Activated CD8-positive, alpha-beta memory T cell treated with anti-CD3 and anti-CD28 coated beads for 1 hour (primary cell): ENCODE measurements at places on chromosomes 4 and X.

DNA sequence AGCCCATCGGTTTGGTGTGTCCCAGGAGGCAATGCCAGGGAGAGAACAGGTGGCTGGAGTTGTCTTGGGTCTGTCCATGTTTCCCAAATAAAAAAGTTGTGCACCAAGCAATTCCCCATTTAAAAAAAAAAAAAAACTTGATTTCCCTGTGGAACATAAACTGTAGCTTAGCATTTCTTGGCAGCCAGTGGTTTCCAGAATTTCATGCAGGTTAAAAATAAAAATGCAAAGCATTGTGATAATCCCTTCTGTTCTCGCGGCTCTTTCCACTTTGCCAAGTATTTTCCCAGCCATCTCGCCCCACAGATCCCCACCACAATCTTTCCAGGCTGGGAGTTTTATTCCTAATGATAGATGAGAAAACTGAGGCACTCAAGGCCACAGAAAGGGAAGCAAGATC, 51.4 kb upstream of the MSX1 start:
- no peak for DNase-seq

DNA sequence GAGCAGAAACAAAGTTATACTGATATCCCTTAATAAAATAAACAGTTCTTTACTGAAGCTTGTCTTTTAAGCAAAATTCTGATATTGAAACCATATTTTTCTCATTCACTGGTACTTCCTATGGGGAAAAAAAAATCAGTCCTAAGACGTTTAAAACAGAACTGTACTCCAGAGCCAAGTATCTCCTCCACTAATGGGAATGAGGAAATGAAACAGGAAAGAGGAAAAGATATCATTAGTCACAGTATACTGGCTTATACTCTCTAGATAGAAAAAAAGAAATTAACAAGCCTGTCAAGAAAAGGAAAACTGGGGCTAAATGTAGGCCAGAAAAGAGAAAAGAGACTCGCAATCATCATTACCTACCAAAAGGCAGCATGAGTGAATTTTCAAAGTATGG, 252.7 kb downstream of the CENPC start:
- no peak for DNase-seq

GRCh38 chr4:6192245-6192644, 8.1 kb downstream of the JAKMIP1 start:
- DNase-seq = no peak

GRCh38 chrX:45768666-45769236, 568.1 kb upstream of the DIPK2B start:
- DNase-seq = no peak

- no peak for DNase-seq
Observed at GRCh38 chrX:96683997-96684338, 674 bp upstream of the DIAPH2 start.

DNA sequence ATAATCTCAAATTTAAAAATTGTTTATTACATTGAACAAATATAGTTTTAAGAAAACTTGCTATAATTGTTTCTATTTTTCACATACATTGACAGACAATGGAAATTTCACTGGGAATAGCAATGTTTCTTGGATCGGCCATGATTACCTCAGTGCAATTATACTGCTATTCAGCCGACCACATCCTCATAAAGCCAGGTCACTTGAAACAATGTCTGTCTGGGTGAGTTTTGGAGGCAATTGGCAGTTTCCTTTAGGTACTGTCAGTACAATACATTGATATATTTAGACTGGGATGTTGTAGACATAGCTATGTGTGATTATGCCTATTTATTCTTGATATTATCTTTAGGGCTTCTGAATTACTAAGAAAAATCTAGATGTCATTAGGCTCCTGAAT, 89.5 kb upstream of the VEGFC start:
- DNase-seq = no peak

DNA sequence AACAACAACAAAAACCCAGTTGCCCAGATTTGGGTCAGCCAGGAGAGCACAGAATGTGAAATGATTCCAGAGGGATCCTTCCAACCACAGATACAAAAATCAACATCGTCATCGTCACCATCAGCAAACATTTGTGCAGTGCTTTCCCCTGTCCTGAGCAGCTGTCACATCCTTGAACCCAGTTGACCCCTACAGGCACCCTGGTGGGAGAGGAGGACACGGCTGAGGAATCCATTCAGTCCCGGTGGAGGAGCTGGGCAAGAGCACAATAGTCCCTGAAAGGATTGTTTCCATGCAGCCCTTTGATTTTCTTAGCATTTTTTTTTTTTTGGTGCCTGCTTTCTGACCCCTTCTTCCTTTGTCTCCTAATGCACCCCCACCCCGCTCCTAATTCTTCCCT, 37.1 kb upstream of the STX18 start:
- DNase-seq = no peak

DNA sequence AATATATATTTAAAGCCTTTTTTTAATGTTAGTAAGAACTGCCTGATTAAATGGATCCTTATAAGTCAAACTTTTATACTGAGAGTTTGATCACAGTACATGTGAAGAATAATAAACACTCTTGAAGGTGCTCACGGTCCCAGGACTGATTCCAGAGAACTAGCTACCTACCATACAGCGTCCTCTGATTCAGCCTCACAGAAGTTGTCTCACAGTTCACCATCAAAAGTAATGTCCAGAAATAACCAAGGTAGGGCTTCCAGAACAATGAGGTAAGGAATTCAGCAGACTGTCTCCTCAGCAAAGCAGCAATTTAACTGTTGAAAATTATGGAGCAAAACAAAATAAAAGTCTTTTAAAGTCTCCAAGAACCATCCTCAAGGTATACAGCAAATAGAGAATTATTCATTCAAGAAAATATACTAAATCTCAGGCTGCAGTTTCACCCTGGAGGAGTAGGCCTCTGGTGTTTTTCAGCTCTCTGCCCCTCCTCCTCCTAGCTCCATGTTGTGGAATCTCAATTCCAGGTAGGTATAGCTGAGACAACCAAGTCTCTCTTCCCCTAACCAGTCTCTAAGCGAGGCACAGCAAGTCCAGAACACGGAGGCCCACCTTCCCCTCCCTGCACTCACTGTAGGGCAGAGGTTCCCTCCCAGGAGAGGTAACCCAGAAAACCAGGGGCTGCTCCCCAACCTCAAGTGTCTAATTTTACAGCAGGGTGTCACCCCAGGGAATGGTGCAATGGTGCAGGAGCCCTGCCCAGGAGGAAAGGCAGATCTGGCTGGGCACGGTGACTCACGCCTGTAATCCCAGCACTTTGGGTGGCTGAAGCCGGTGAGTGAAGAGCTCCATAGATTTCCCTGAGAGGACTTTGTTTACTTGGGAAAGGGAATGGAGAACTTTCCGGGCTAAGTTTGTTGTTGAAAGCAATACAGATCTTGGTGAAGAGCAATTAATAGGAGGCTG, 28.6 kb downstream of the FAM241A start:
- no peak for DNase-seq

DNA sequence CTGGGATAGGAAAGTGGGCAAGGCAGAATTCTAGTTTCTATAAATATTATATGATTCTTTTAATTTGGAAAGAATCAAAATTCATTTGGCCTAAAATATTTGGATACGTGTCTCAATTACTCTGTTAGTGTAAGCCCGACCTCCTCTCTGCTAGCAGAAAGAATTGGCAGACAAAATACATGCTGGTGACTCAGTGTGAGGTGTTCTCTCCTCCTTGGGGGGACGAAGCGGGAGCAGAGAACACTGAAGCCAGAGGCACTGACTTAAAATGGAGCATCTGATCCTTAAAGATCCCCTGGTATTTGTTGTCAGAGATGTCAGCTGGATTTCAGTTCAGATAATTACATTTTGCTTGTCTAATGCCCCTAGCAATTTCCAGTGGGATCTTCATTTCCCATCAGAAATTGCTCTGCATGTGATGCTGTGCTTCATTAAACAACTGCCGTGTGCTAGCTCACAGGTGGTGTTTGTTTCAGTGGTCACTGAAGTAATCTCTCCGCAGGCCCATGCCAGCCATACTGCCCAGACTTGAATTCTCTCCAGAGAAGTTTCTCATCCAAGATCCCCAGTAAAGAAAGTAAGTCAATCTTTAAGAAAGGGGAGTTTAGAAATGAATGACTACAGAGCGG, 188.7 kb upstream of the TLL1 start:
- no peak for DNase-seq

DNA sequence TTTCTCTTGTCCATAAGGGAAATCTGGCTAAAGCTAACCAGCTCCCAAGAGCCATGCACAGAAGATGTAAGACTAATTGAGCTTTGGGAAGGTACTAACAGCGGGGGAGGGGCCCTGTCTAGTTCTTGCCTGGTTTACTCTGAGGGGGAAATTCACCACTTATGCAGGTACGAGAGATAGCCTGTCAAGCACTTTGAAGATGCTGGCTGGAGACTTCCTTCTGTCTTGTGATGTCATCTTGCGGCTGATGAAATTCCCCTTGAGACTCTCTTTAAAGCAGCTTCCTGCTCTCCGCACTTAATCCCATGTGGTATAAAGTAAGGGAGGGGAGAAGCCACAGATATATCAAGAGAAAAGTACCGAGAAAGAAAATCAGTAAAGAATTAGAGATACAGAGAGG, 345.3 kb downstream of the MAPK10 start:
- DNase-seq = no peak

DNA sequence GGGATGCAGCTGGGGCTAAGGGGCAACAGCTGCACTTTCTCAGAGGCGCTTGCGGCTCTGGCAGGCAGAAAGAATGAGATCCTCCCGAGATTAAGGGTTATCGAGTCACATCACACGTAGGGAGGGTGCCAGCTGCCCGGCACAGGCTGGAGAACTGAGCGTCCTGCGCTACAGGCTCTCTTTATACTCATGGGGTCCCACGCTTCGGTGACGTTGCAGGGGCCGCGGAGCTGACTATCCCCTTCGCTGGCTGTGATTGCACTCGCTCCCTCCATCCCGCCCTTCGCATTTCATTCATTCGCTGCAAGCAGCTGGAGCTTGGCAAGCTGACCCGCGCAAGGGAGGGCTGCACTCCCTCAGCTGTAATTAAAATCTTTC, at the start of gene TACR3:
TSS of gene TACR3 (minus strand) at position 156 of the 378 bp plus-strand sequence. CDS start 310 bp downstream, outside the sequence.
- DNase-seq = no peak

GRCh38 chr4:105126311-105127169, 20.1 kb upstream of the TET2 start:
- DNase-seq = no peak

GRCh38 chrX:110168585-110168984, 149.3 kb downstream of the AMMECR1 start:
- DNase-seq = no peak

DNA sequence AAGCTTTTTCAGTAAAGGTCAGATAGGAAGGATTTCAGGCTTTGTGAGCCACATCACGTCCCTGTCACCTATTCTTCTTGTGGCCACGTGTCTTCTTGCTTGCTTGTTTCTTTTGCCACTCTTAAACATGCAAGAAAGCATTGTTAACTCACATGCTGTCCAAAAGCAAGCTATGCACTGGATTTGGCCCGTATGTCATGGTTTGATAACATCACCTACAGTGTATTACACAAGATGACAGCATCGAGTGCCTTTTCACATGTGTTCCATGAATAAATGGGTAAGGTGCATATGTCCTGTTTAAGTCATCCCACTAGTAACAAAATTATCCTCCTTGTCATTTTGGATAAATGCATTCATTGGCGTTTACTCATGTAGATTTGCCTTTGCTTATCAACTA, 468.0 kb upstream of the FAT1 start:
- no peak for DNase-seq

DNA sequence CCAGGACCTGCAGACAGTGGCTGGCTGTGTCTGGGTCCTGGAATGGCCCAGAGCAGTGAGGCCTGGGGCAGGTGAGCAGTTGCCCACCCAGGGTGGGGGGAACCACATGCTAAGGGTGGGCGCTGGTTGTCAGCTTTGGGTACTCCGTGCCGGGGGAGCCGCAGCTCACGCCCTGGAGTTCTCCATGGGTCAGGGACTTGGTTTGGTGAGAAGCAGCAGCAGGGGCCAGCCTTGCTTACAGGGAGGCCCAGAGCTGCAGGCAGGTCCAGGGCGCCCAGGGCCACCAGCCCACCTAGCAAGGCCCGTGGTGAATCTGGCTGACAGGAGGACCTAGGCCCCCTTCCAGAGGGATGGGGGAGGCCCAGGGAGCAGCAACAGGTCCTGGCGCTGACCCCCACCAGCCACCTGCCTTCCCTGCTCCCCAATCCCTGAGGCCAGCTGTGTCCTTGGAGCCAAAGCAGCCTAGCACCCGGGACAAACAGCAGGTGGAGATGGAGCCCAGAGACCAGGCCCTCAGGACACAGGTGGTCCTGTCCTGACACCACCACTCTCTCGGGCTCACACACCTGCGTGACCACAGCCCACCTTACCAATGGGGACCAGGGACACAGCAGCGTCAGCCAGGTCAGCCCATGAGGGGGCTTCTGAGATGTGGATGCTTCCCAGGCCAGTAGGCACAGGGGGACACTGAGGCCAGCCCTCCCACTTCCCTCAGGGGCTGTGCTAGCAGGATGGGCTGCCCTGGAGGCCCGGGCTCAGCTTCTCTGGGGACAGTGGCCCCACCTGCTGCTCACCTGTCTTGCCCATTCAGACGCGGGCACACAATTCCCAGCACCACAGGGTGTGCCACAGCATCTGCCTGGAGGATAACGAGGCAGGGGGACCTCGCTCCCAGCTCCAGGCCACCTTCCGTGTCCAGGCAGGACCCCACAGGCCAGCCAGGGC, 3.5 kb downstream of the MXD4 start:
- DNase-seq = no peak

DNA sequence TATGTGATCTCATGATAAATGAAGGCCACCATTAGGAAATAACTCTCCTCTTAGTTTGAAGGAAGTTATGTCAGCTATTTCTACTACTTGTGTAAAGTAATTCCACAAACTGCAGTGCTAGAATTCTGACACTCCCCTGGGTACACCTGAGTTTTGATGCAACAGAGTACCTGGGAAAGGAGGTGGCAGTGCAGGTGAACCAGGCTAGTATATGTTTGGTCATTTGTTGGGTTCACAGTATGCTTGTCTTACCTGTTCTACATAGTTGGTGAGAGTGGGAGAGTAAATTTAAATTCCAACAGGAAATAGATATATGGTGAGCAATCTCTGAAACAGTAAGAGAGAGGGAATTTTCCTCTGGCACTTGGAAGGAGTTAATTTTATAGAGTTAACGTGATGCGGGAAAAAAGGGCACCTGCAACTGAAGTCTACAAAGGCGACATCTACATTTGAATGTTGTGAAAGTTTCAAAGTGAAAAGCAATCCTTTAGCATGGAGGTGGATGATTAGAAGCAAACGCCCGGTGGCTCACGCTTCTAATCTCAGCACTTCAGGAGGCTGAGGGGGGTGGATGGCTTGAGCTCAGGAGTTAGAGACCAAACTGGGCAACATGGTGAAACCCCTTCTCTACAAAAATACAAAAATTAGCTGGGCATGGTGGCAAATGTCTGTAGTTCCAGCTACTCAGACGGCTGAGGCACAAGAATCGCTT, 8.3 kb upstream of the SLC10A6 start:
- DNase-seq = no peak

GRCh38 chrX:54633641-54634040, 103.6 kb downstream of the GNL3L start:
- no peak for DNase-seq
